ENCODE measurements at places on chromosomes 2 and 18.

GRCh38 chr2:180692322-180692721 lies 288.1 kb upstream of the UBE2E3 start:
- DNase-seq, result no peak

GRCh38 chr2:127098711-127099110 lies 8.2 kb downstream of the BIN1 start:
- no peak for DNase-seq

DNA sequence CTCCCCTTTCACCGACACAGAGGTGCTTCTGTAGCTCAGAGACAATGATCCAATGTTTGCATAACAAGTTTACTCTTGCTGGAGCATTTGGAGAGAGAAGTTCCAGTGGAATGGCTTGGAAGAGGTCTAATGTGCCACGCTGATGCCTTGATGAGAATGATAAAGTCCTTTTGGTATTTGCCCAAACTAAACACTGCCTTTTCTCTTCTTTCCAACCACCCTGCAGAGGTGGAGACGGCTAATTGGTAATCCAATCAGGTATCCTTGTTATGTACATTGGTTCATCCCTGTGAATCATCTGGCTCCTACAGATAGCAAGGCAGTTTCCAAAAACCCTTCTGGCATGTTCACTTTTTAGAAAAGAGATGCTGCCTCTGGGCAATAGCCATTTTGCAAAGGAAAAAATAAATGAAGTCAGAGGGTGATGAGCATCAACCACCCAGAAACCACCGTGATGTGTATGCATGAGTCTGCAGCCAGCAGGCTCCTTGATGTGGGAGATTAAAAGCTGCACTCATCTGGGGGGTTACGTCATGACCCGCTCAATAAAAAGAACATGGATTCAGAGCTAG lies 40.6 kb downstream of the KIAA2012 start:
- no peak for DNase-seq

DNA sequence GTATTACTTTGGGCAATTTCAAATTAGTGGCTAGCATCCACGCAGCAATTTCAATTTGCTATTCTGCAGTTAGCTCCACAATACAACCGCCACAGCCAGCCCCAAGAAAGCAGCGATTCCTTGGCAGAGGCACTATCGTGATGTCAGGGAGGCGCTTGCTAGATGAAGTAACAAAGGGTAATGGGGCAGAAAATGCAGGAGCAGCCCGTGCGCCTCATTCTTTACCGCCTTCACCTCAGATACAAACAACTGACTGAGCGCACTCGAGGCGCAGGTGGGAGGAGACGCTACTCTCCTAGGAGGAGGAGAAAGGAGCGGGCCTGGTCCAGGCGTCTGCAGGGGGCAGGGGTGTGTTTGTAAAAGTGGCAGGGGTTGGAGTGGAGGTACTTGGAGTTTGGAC lies 76.9 kb upstream of the ASB18 start:
- no peak for DNase-seq

DNA sequence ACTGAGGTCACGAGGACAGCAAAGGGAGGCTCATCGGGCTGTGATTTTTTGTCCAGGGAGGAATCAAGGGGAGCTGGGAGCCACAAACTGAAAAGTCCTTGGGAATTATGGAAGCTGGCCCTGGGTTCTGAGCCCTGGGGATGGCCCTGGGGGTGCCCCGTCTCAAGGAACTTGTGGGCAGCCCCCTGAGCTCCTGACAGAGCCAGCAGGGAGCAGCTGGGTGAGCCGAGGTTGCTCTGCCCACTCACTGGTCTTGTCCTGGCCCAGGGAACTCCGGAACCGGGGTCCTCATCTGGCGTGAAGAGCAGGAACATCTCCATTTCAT lies 61.3 kb upstream of the HDAC4 start:
- DNase-seq, result no peak

GRCh38 chr2:100632037-100632436 lies 69.2 kb downstream of the PDCL3 start:
- DNase-seq, result no peak

GRCh38 chr2:204065566-204065965 lies 129.0 kb downstream of the ICOS start:
- DNase-seq, result no peak
